Activated CD4-positive, alpha-beta T cell treated with anti-CD3 and anti-CD28 coated beads, Interleukin-2, amount 50 U/mL, for 16 hours (primary cell): ENCODE measurements at places on chromosomes 2 and 18.
A peak's percentile ranks its signal among the peaks of the same experiment; 100 is the strongest.

DNA sequence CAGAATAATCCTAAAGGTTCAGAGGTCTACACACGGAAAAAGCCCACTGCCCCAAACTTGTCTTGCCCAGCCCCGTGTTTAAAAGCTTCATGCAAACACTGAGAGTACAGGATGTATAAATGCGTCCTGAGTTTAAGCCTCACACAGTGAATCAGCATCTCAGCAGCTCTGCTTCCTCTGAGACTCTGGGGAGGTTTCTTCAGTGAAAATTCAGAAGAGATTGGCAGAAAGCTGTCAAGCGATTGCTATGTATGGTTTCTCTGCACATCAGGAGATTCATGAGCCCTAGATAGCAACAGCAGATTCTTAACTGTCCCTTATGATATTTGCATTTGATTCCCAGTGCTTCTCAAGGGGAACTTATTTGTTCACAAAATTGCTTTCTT lies 27.1 kb downstream of the CRACDL start:
- peak; percentile 26 for DNase-seq

DNA sequence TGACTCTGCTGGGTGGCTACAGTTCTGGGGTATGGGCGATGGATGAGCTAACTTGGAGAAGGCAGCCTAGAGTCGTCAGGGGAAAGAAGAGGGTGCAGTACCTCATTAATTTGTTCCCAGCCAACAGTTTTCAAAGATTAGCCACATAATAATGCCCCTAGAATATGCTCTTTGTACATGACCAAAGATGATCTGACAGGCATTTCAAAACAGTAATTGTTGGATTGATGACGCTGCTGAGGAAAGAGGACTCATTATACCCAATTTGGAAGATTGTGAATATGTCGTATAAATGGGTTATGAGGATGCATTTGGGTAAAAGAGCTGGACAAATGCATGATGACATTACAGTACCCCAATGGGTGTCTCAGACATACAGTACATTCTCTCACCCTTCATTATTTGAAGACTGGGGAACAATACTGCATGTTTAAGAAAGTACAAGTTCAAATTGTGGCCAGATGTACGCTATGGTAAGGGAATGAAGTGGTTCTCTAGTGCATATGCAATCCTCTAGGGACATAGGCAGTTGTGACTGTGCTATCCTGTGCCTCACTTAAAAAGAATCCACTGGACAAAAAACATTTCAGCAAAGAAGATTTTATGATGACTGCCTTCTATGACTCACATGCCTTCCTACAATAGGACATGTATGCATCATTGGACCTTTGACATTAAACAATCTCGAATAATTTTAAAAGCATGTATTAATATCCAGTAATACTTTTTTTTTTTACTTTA lies 233.2 kb downstream of the CNTNAP5 start:
- DNase-seq: no peak

- no peak for DNase-seq
Observed at GRCh38 chr2:226187616-226188015, 612.0 kb downstream of the IRS1 start.

GRCh38 chr2:171181064-171182049 lies 20.7 kb upstream of the TLK1 start:
- DNase-seq: peak; percentile 58

GRCh38 chr2:179422037-179422643 lies 157.5 kb upstream of the SESTD1 start:
- DNase-seq: peak; percentile 51

- DNase-seq: no peak
Observed at GRCh38 chr2:66547887-66548286, 113.0 kb downstream of the MEIS1 start.

DNA sequence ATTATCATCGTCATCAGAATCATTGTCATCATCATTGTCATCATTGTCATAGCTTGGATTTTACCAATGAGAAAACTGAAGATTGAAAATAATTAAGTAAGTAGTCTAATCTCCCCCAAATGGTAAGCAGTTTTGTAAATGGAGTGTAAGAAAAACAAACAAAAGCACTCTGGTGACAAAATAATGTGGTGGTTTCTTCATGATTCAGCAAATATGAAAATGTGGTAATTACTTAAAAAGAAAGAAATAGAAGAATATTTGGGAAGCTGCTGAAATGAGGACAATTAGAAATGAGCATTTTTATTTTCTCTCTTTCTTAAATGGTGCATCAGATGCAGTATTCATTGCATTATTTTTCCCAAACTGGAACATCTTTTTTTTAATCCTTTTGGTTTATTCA lies 514.4 kb downstream of the DCDC2C start:
- DNase-seq: no peak

GRCh38 chr2:39381653-39382052 lies 55.4 kb downstream of the MAP4K3 start:
- DNase-seq: no peak

- DNase-seq: peak; percentile 5
Observed at GRCh38 chr2:134642938-134643337, 75.9 kb downstream of the TMEM163 start.

GRCh38 chr2:120683081-120683480 lies 52.6 kb upstream of the GLI2 start:
- no peak for DNase-seq

DNA sequence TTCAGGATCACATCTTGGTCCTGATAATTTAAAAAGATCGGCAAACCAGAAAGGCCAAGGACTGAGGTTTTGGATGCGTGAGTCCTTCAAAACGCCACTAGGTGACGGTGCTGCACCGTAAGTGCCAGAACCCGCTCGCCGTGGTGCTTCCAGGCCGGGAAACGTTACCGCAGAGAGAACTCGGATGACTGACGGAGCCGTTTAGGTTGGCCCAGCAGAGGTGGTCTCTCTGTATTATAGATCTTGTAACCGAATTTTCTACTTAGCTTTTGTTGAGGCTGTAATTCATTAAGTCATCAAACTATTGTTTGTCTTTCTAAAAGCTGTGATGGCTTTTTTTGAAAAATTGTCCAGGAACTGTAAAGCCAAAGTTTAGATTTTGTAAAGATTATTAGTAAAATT lies 39.8 kb upstream of the ADCYAP1 start:
- peak; percentile 72 for DNase-seq

GRCh38 chr18:72336786-72337185 lies 207.4 kb downstream of the CBLN2 start:
- no peak for DNase-seq

DNA sequence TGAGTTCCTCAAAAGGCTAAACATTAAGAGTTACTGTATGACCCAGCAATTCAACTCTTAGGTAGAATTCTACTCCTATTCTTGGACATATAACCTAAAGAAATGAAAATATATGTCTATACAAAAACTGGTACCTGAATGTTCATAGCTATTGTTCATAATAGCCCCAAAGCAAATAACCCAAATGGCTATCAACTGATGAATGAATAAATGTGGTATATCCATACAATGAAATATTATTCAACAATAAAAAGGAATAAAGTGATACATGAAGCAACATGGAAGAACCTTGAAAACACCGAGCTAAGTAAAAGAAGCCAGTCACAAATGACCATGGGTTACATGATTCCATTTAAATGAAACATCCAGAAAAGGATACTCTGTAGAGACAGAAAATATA lies 114.6 kb downstream of the BAZ2B start:
- DNase-seq: no peak

DNA sequence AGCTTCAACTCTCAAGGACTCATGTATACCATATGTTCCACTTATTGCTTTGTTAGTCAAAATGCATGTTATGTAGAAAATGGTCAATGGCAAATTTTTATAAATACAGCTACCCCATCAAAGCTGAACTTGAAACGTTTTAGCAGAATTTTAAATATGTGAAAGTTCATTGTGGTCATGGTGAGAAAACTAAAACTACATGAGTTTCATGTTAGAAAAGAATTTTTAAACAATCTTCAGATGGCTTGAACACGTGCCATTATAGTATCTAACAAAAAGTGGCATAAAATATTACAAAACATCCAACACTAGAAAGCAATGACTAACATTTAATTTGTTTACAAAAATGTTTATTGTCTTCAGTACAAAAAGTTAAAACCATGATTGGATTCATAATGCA lies 246.0 kb upstream of the KCNJ3 start:
- DNase-seq: no peak

GRCh38 chr2:108825736-108826135 lies 39.2 kb downstream of the CCDC138 start:
- no peak for DNase-seq

- peak; percentile 66 for DNase-seq
Observed at GRCh38 chr2:203673933-203674332, 32.5 kb upstream of the CD28 start.

DNA sequence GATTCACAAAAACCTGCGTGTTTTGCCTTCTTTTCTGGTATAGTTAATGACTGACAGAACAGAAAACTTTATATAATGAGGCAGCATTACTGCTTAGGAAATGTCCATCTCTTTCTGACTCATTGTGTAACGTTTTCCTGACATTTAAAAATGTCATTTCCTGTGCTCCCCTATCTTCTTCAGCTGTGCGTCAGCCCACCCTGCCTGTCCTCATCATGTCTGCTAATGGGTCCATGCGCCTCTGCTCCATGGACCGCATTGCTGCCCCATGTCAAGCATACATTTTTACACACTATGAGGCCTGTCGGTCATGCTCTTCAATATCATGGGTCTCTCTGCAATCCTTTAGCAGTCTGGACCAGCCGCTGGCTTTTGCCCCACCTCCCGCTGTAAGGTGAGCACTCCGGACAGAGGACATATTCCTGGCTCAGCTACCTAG lies 234.3 kb downstream of the CDCA7 start:
- no peak for DNase-seq

DNA sequence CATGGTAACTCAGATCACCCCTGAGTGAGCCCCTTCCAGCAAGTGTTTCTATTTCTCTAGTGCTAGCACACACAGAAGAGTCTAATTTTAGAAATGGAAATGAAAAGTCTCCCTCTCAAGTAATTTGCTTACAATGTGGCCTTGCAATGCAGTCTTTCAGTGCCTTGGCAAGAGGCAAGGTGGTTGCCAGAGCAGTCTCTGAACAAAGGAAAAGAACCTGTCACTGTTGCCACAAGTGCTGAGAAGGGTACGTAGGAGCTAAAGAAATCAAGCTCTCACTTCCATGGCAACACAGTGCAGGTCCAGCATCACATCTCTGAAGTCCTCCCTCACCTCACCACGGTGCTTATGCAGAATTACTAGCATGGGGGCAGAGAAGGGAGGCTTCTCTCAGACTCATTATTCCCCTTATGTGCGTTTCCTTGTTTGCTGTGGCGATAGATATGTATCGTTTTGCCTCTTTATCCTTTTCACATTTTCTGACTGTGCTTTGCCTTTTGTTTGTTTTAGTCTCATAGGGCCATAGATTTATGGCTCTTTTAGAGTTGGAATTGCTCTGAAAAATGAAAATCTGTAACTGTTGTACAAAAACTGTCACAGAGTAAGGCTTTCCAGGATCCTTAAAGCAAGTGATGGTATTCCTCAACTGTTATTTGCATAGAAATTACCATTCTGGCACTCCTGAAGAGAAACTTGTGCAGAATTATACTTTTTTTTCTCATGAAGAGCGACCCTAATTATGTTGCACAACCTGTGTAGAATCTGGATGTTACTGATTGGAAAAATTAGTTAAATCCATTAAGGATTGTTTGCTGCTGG lies 164.8 kb downstream of the CCDC85A start:
- DNase-seq: no peak

GRCh38 chr2:152448606-152449005 lies 113.6 kb downstream of the FMNL2 start:
- no peak for DNase-seq

DNA sequence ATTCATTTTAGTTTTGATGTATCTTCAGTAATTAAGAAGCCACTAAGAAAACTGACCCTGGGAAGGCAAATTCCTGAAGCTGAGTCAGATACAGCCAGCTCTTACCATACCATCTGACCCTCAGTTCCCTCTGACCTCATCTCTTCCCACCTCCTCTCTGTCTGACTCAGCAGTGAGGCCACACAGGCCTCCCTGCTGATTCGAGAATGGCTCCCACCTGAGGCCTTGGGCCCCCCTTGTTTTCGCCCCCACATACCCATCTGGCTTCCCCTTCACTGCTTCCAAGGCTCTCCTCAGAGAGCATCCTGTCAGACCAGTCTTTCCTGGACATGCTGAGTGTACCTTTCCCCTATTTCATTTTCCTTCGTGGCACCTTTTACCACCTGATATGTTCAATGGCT lies 71.0 kb upstream of the CYP1B1 start:
- DNase-seq: peak; percentile 39

- DNase-seq: no peak
Observed at GRCh38 chr2:120590841-120591240, 144.8 kb upstream of the GLI2 start.

- no peak for DNase-seq
Observed at GRCh38 chr18:63905361-63905760, 2.4 kb upstream of the SERPINB10 start.

DNA sequence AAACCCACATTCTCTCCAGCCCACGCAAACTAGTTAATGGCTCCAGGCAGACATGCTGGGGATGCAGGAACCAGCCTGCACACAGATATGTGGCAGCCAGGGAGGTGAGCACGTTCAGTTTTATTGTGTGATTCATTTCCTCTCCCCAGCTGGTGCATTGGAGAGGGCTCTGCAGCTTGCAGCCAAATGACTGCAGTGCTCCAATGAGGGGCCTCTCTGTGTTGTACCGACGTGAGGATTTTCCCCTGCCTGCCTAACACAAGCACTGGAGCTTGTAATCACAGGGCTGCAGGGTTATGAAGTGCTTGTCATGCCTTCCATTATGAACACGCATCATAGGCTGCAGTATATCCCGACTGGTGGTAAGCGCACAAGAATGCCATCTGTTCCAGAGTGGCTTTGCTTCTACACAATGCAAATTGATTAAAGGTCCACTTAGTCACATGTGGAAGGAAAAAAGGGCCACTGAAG lies 92.3 kb upstream of the THUMPD2 start:
- DNase-seq: no peak

DNA sequence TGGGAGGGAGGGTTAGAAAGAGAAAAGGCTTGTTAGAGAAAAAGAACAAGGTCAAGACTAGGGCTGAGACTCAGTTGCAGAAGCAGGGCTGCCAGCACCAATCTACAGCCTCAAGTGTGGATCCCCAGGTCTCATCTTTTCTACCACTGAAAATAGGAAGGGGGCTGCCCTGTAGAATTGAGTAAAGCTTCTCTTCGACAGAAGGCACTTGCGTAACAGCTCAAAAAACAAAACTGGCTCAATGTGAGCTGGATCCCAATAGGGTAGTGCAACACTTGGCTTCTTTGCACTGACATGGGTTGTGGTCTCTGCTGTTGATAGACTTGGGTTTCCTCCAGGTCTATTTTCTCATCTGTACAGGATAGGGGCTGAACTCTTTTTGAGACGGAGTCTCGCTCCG lies 1.8 kb upstream of the MPV17 start:
- no peak for DNase-seq

DNA sequence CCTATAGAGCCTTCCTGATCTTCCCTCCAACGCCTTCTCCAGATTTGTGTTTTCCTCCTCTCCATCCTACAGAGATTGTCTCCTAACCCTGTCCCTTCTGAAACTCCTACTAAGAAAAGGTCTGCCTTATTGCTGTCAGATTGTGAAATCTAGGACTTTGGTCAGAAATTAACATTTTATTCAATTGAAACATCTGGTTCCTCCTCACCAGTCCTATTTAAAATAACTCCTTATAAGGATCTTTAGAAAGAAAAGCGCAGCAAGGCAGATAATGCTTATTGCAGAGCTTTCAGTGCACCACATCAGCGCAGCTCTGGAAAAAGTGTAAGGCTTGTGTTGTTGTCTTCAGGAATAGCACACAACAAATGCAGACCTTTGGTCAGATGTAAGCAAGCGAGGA lies 477.8 kb upstream of the CHST9 start:
- DNase-seq: no peak
